ENCODE measurements at places on chromosomes 16 and 17.

- no peak for DNase-seq
These were observed 31.6 kb upstream of the ASIC2 start for GRCh38 chr17:33324736-33325135.

- no peak for DNase-seq
These were observed 841 bp upstream of the IGFALS start for GRCh38 chr16:1794221-1794871.

- DNase-seq = peak; percentile 5
These were observed 10.0 kb upstream of the CD300LD start for GRCh38 chr17:74601944-74602572.

DNA sequence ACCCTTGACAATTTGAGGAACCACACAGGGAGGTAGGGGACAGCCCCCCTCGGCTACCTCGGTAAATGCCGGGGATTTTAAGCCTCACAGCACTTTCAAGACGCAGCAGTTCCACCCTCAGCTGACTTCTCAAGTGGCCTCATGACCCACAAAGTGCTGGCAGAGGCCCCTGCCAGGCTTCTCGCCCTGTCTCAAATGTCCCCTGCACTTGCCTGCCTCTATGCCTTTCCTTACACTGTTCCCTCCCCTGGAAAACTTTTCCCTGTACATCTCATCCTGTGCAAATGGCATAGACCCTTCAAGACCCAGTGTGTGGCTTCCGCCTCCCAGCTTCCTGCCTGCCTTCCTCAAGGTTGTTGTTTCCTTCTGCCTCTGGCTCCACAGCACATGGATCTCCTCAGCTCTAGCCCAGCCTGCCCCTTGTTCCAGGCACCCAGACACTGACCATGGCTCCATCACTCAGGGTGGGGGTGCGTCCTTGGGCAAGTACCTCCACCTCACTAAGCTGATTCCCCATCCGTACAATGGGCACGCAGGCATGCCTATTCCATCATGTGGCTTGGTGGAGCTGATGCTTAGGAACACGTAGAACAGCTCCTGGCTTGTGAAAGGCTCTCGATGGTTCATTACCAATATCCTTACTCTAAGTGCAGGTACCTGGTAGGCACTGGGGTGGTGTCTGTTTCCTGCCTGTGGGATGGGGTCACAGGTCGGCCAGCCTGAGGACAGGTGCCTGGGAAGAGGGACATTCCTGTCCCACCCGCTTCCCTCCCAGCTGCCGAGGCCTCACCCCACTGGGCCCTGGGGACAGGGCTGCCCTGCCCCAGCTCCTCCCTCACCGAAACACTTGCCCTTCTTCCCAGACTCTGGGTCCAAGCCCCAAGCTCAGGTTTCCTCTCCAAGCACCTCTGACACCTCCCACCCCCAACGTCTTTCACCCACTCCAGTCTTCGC lies 24.0 kb downstream of the MMP15 start:
- no peak for DNase-seq

DNA sequence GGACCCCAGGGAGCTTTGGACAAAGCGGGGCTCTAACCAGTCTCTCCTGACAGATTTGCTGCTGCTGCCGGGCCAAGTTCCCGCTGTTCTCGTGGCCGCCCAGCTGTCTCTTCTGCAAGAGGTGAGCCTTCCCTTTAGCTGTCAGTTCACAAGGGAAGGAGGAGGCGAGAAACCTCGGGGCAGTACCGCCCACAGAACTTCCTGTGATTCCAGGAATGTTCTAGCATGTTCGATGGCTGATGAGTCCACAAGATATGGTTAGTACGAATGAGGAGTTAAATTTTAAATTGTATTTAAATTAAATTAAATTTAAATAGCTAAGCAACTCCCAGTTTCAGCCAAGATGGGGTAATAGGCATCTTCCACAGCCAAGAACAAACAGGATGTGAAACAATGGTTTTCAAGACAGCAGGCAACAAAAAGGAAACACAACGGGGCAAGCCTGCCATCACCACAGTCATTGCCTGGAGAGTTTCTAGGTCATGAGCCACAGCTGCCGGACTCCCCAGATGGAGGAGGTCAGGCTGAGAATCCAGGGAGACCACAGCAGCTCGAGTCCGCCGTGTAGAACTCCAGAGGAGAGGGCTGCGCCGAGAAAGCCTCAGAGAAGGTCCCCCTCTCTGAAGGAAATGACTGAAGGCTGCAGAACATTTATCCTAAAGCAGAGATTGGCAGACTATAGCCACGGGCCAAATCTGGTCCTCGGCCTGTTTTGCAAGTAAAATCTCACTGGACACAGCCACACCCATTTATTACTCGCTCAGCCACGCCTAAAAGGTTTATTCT lies 9.5 kb upstream of the TCF25 start:
- DNase-seq = peak; percentile 63

GRCh38 chr17:56284482-56284881 lies 131.2 kb downstream of the ANKFN1 start:
- no peak for DNase-seq

- peak; percentile 27 for DNase-seq
These were observed 2.5 kb upstream of the CLTC start for GRCh38 chr17:59617156-59617732.

- no peak for DNase-seq
These were observed 258.6 kb downstream of the SNX29 start for GRCh38 chr16:12235110-12235509.

DNA sequence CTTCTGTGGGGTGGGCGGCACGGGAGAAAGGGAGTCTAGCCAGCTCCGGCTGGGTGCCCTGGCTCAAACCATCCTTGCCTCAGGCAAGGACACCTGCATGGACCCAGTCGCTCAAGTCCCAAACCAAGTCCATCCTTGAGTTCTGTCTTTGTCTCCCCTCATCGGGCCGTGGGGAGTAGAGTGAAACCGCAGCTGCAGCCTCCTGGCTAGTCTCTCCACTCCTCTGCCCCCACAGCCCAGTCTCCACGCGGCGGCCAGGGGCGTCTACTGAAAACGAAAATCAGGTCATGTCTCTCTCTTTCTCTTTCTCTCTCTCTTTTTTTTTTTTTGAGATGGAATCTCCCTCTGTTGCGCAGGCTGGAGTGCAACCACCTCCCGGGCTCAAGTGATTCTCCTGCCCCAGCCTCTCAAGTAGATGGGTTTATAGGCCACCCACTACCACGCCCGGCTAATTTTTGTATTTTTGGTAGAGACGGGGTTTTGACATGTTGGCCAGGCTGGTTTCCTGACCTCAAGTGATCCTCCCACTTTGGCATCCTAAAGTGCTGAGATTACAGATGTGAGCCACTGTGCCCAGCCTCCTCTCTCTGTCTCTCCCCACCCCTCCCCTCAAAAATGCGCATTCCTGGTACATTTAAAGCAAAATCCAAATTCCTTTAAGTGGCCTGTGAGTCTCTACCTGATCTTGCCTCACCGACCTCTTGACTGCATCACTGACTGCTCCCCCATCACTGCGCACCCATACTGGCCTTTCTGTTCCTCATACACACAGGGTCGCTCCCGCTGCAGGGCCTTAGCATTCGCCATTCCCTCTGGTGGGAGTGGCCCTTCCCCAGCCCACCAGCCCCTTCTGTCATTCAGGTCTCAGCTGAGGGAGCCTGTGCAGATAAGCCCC lies 17.7 kb upstream of the RMI2 start:
- peak; percentile 20 for DNase-seq

DNA sequence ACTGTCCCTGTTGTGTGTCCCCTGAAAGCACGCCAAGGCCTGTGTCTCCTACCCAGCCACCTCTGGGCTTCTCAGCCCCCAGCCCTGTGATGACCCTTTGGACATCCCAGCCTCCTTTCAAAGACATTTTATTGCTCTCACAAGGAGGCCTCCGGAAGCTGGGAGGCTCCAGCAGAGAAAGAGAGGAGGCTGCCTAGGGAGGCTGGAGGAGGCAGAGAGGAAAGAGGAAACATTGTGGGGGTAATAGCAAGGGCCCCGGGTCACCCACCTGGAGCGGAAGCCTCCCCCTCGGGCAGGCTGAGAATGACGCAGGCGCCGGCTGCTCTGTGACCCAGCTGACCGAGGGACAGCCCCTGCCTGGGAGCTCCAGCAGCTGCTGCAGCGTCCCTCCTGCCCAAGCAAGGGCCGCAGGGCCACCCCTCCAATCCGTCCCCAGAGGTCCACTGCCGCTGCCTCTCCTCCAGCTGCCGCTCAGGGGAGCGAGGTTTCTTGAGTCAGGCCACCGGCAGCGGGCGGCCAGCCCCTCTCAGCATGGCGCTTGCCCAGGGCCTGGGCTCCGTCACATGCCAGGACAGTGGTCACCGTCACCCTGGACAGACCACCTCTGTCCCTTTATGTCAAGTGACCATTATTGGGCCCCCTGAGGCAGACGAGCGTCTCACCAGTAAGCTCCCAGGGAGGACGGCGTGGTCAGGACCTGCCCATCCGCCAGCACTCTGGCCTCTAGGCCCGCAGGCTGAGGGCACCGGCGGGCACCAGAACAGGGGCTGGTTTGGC lies 29.3 kb downstream of the ACTG1 start:
- no peak for DNase-seq

DNA sequence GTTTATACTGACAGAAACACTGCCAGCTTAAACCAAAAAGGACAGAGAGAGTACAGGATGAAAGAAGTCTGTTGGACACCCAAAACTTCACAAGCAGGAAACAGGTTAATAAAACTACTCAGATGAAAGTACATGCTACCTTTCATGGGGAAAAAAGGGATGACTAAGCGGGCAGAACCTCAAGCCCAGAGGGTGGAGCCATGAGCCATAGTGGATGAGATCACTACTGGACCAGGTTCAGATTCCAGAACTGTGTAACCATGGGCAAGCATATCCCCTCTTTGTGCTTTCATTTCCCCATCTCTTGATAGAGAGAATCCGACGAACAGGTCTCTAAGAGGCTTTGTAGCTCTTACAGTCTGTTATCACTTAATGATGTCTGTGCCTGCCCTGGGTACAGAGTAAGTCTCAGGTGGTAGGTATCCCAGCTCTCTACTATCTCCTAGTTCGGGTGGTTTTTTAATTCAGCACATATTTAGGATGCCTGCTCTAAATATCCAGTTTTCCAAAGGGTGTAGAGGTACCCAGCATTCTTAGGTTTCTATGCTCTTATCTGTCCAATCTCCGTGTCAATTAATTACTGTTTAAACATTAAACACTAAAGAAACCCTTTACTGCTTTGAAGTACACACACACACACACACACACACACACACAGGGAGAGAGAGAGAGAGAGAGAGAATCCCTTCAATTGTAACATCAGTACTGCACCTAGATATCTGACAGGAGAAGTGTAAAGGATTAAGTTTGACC lies 206.7 kb downstream of the ZNF423 start:
- DNase-seq = peak; percentile 44

DNA sequence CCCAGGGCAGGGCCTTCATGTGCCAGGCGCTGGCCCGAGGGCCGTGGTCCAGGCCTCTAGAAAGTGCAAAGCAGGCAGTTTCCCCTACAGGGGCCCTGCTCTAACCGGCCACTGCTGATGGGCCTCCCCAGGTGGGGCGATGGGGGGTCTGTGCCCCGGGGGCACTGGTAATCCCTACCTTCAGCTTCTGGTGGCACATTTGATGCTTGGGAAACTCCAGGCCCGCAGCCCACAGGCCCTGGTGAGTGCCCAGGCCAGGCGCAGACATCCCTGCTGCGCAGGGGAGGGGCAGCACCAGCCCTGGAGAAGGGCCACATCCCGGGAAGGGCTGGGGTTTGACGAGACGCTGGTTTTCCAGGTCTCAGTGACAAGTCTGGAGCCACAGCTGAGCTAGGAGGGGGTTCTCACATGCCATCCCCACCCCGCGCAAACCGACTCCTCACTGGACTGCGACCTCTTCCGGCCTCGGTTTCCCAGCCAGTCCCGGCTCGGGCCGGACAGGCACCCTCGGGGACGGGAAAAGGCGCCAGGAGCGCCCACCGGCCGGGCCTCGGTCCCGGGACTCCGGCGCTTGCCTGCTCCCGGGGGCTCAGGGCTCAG lies 1.6 kb downstream of the DOC2B start:
- DNase-seq = no peak

DNA sequence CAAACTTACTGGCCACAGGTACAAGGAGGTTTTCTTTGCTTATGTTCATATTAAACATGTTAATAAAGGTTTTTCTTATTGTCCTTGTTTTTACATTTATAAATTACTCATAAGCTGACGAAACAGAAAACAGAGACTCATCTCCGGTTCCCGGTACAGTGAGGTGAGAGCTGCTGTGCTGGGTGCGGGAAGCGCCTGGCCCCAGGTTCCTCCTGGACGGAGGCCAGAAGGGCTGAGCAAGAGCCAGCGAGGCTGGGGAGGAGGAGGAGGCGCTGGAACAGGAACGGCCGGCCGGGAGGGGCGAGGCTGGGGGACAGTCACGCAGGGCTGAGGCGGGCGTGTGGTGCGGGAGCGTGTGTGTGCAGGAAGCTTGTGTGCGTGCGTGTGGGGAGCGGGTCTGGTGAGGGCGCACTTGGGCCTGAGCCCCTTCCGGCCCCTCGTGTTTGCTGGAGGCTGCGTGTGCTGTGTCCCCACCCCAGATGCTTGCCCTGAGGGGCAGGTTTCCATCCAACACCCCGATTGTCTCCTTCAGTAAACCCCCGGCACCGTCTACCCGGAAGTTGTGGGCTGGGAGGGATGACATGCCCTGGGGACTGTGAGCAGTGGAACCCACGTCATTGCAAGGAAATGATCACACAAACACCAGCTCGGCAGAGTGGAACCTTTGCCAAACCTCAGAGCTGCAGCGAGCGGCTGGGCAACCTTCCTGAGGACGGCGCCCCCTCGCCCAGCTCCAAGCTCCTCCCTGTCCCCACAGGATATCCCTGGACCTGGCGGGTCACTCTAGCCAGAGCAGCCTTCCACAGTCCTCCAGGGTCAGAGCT lies 19.5 kb downstream of the CD7 start:
- DNase-seq = peak; percentile 94

DNA sequence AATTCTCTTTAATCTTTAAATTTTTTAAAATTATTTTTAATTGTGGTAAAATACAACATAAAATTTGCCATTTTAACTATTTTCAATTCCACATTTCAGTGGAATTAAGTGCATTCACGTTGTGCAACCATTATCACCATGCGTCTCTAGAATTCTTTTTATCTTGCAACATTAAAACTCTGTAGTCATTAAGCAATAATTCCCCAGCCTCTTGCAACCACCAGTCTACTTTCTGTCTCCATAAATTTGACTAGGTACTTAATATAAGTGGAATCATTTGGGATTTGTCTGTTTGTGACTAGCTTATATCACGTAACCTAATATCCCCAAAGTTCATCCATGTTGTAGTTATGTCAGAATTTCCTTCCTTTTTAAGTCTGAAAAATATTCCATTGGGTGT lies 79.1 kb downstream of the TAOK1 start:
- DNase-seq = no peak

DNA sequence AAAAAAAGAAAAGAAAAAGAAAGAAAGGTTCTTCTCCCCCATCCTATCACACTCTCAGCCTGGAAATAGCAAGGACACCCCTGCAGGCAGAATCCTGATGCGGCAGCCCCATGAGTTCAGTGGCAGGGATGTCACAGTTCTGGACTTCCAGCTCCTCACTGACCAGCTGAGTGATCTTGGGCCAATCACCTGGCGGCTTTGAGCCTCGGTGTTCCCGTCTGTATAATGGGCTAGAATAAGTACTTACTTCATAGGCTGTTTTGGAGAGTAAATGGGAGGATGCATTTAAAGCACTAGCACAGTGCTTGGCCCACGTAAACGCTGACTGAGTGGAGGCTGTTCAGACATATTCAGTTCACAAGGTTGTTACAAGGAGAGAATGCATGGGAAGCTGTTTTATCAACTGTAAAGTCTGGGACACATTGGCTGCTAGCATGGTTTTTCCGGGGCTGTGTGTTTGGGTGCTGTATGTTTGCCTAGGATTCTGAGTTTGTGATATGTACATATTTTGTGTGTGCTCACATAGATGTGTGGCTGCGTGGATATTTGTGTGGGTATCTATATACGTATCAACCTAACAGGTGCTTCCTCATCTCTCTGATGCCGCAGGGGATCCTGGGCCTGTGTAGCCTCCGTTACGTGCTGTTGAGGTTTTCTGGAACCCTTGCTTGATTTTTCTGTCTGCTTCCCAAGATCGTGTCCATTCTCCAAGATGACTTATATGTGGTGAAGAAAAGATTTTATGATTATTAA lies 3.4 kb downstream of the BHLHA9 start:
- DNase-seq = no peak

Data from EH (cell line).